Caudate nucleus (tissue), 63 donors: ENCODE measurements at places on chromosomes 11 and 22.
A peak's percentile ranks its signal among the peaks of the same experiment; 100 is the strongest.

DNA sequence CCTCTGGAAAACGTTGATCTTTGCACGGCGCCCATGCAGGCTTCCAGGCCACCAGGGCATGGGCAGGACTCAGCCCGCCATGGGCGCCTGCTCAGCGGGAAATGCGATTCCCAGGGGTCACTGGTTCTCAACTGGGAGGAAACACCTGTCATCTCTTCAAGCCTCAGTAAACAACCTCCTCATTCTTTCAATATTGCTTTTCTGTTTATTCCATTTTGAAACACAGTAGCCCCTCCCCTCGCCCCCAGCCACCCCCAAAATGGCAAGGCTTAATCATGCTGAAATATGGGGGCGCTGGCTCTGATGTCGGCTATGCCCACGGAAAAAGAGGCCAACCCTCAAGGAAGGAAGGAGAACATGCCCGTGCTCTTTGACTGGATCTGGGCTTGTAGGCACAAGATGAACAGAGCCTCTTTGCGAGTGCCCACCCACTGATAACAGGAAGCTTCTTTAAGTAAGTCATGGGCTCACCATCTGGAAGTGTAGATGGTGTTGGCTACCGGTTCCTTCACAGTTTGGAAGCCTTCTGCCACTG is 594 bp upstream of the POU2AF1 start:
- DNase-seq, result no peak

DNA sequence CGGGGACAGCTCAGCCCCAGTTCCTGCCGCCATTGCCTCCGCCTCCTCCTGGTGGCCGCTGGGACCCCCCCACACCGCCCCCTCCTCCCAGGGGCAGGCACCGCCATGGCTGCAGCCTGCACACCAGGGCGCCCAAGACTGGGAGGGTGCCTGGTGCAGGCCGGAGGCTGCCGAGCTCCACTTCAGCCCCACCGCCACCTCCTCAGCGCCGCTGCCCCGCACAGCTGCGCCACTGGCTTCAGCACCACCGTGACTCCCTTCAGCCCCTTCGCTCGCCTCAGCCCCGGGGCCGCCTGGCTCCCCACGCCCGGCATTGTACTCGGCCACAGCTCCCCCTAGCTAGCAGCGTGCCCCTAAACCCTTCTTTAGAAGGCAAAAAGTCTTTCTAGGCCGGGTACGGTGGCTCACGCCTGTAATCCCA is 131.1 kb downstream of the CRYBB2 start:
- DNase-seq, result no peak

DNA sequence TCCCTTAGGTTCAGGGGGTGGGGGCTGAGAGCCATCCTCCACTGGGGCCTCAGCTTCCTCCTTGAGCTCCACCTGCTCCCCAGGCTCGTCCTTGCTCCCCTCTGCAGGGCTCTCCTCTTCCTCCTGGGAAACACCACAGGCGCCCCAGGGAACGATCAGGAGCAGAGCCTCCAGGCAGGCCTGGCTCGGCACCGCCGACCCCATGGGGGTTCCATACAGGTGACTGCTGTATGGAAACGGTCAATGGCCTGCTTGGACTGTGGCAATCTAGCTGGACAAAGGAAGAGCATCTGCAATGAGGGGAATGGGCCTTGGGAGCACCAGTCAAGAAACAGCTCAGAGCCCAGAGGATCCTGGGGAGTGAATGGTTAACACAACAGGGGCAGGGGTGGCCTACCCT is 7.9 kb downstream of the HYOU1 start:
- no peak for DNase-seq

DNA sequence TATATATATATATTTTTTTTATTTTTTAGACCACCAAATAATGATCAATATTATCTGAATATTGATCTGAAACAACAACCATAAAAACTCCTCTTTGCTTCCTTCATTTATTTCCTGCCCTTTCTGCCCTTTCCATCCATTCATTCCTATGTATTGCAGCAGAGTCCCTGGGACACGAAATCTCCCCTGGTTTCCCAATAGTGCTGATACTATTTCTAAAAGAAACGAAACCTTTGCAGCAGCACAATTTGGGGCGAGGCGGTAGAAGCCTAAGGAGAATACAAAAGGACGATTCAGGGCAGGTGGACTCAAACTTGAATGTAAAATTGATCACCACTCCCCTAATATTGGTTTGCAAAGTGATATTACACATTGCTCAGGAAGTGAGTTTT is 16.9 kb upstream of the AMOTL1 start:
- no peak for DNase-seq

DNA sequence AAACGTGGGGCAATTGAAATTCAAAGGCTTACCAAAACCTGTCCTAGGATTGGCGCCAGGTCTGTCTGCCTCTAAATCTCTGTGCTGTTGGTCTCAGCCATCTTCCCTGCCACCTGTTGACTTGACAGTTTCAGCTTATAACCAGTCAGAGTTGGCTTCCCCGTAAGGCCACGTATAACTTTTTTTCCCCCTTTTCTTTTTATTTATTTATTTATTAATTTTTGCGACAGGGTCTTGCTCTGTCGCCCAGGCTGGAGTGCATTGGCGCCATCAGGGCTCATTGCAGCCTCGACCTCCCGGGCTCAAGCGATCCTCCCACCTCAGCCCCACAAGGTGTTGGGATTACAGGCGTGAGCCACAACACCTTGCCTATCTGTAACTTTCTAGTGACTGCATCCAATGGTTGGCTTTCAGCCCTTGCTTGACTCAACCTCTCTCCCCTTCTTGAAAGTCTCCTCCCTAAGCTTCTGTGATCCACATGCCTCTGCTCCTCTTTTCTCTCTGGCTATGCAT is 1.4 kb upstream of the SYVN1 start:
- no peak for DNase-seq

GRCh38 chr22:42653999-42654398 is 4.8 kb upstream of the CYB5R3 start:
- no peak for DNase-seq

DNA sequence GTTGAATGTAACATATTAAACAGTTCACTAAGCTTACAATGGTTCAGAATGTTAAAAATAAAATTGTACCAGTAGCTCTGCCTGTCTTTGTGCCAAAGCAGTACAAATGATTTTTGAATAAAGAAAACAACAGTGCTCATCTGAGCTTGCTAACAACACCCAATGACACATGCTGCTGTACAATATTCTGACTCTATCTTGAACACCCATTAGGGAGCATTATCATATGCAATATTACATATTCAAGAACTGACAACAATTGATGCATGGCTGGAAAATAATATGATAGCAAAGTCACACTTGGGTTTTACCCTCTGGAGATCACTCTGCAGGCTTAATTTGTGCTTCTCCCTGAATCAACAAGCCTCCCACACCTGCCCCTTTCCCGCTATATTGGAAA is 953.7 kb downstream of the OPCML start:
- DNase-seq, result no peak

GRCh38 chr22:27718186-27719035 is 83.1 kb downstream of the MN1 start:
- peak; percentile 12 for DNase-seq
